ENCODE measurements at places on chromosomes 2 and 18.

DNA sequence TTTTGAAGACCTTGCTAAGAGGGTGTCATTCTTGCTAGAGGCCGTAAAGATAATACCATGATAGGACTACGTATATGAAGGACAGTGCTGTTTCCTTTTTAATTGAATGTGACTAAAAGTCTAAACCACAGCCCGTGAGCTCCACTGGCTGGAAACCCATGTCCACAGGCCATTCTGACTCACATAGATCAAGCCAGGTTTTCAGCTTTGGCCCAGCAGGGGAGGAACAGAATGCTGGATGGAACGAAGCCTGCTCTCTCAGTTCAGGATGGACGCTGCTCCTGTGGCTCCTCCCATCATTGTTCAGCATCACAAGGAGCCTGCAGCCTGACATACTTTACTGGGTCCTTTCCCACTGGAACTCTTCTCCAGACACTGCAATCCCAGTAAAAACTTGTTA is 47.6 kb downstream of the ALPK2 start:
- no peak for DNase-seq

- DNase-seq, result no peak
Measured at GRCh38 chr2:64644458-64645382, 9.0 kb downstream of the SERTAD2 start.

GRCh38 chr18:63606526-63606925 is 19.4 kb downstream of the SERPINB13 start:
- no peak for DNase-seq

- no peak for DNase-seq
Measured at GRCh38 chr2:150088538-150088937, 398.9 kb downstream of the RND3 start.

GRCh38 chr18:21194871-21195771 is 46.9 kb upstream of the GREB1L start:
- DNase-seq, result no peak

DNA sequence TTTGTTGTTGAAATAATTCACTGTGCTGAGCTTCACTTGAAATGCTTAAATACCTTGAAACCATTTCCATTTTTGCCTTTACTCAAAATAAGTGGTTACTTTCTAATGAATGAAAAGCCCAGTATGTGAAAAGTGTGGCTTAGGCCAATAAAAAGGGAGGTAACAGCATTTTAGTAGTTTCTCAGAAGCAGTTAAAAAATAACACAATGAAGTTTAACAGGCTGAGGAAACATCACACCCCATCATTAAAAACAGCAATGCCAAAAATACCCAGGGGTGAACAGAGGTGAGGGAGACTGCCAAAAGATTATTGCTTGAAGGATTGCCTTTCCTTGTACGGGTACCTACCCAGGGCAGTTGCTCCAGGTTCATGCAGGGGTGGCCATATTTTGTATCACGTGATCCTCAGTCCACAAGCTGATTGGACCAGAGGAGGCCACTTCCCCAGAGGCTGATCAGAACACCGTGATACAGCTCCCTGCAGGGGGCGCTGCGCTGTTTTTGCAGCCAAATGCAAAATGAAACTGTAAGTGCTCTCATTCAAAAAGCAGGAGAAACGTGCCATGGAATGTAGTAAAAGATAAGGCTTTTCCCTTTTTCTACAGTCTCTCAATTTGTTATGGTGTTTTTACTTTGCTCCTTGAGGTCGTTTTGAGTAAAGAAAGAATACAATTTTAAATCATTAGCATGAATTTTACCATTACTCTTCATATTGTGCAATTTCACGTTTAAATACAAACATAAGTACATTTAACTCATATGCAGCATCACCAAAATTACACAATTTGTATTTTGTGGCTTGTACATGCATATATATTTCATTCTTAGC is 70.2 kb upstream of the SH3BP4 start:
- peak; percentile 8 for DNase-seq

DNA sequence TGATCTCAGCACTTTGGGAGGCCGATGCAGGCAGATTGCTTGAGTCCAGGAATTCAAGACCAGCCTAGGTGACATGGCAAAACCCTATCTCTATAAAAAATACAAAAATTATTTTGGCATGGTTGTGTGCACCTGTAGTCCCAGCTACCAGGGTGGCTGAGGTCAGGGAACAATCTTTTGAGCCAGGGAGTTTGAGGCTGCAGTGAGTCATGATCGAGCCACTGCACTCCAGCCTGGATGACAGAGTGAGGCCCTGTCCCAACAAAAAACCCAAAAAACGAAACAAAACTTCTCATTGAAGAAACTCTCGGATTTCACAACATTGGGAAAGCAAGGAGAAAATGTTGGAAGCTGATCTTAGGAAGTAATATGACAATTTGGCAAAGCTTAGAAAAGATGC is 317.3 kb upstream of the MGAT5 start:
- no peak for DNase-seq

DNA sequence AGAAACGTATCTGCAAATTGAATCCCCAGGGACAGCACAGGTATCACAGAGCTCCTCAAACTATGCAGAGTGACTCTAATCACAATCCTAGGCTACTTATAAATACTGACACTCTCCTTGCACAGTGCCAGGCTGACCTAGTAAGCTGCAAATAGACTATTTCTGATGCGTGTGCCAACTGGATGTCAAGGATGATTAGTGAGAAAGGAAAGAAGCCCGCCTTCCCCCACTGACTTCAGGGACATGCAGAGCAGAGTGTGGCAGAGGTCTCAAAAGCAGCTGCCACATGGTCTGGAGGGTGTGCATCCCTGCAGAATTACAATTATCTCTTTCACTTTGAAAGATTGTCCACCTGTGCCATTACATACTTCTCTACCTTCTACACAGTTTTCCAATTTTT is 235.6 kb downstream of the CPS1 start:
- no peak for DNase-seq

GRCh38 chr2:9594366-9595054 is 36.3 kb downstream of the YWHAQ start:
- no peak for DNase-seq

GRCh38 chr2:172329774-172330671 is 97.4 kb upstream of the ITGA6 start:
- DNase-seq, result no peak

DNA sequence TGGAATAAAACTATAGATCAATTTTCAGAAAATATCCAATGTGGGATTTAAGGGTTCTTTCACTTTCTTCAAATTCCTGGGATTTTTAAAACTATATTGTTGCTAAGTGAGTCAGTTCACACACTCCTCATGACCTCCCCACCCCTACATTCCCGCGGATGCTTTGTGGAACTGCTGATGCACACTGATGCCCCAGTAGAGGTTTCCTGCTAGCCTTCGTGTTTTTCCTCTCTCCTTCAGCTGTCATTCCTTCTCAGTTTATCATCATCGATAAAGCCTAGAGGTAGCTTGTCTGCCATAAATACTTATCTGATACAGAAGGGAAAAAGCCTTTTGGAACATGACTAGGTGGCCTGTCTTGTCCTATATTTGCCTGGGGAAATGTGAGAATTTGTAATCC is 67.4 kb upstream of the GALNT5 start:
- DNase-seq, result no peak

DNA sequence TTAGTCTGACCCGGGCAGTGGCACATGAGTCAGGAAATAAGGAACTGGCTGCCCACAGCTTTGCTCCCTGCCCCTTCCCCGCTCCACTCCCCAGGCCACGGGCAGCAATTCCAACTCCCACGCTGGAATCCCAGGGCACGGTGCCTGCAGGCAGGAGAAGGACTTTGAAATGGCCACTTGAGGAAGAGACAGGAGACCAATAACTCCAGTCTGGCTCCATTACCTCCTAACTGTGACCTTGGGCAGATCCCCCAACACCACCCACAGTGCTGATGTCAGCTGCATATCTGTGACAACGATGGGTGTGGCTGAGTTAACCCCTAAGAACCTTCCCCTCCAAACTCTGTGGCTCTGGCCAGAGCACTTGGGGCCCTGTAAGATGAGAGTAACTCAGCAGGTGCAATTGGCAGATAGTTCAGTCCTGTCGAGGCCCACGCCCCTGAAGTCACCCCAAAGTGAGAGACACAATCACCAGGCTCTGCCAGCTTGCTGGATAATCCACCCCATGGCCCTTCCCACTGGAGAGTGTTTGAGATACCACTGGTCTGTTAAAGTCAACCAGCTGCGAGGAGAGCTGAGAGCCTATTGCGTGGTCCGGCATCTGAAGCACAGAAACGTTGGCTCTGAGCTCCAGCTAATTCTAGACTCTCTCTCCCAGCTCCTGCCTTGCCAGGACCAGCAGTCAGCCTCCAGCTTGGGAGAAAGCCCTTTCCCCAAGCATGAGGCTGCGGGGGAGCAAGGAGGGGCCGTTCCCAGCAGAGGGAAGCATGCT is 175.2 kb downstream of the TNS1 start:
- no peak for DNase-seq

DNA sequence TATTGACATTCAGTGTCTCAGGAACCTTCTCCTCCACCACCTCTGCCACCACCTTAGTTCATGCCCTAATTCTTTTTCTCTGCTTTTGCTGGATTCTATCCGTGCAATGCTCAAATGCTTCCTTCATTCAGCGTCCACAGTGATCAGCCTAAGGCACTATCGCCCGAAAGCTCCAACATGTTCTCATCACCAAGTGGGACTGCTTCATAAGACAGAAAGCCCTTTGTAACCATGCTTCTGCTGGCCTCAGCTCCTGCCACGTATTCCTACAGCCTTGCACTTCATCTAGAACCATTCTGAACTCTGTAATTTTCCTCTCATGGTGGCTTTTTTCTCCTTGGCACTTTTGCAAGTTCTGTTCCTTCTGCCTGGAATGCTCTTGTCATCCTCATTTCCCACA is 222.9 kb downstream of the HNMT start:
- no peak for DNase-seq

DNA sequence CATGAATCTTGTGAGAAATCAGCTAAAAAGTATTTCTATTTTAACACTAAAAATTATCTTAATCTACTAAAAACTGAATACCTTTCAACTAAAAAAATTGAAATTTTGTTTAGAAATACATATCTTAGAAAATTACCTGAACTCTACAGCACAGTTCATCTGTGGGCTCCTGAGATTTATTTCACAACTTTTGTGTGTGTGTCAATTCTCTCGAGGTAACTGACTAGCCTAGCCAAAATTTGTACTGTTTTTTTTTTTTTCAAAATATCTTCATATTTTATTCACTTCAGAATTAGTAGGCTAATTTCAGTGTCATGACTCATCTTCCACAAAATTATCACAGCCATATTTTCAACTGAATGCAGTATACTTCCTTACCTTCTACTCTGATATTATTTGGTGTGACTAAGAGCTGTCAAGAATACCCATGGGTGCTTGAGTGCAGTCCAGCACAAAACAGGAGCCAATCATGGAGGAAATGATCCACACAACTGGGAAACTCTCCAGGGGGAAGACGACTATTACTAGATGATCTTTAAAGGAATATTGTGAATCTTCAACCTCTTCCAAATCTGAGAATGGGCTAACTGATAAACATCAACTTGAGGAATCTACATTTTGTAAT is 174.6 kb downstream of the ZNF385B start:
- no peak for DNase-seq

- DNase-seq, result no peak
Measured at GRCh38 chr2:230636684-230637271, 75.9 kb upstream of the CAB39 start.

GRCh38 chr2:239471011-239471792 is 70.4 kb upstream of the HDAC4 start:
- no peak for DNase-seq

- no peak for DNase-seq
Measured at GRCh38 chr2:102245266-102246151, 58.7 kb downstream of the IL1RL2 start.

- no peak for DNase-seq
Measured at GRCh38 chr2:149585166-149585885, 2.2 kb downstream of the MMADHC start.

- DNase-seq, result no peak
Measured at GRCh38 chr2:232458661-232459418, 2.9 kb downstream of the ALPI start.

- no peak for DNase-seq
Measured at GRCh38 chr2:200471928-200472645, 37.8 kb downstream of the KCTD18 start.

DNA sequence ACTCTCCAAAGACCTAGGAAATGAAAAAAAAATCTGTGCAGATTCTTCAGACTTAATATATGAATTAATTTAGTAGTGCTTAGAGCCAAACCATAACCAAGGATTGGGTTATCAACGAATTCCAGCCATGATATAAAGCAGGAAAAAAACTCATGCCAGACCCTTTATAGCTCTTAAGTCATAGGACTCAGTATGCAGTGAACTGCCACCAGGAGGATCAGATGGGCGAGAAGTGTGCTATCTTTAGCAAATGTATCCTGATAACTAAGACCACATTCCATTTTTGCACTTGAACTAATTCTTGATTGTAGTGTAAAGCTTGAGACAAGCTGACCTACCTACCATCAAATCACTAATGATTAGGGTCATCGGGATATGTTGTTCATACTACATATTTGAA is 178.1 kb downstream of the IKZF2 start:
- no peak for DNase-seq

DNA sequence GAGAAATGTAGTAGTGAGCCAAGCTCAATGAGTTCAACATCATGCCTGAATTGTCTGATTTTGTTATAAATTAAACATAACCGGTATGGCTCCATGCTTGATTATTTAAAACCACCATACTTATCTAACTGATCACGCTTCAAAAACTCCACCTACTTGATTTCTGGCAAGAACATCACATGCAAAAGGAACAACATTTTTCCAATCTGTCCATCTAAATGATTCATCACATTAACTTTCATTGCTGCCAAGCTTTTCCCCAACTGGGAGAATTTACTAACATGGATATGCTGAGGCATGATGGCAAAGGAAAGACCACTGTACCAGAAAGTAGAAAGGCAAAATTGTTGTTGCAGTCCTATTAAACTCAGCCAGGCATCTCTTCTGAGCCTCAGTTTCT is 286.8 kb downstream of the TRIB2 start:
- no peak for DNase-seq

GRCh38 chr2:149365931-149366583 is 35.7 kb downstream of the LYPD6 start:
- no peak for DNase-seq

All from stimulated activated CD4-positive, alpha-beta T cell treated with anti-CD3 and anti-CD28 coated beads, TNF-alpha, amount 100 ng/mL, for 1 hour (primary cell).